ENCODE measurements at places on chromosomes 12 and 14. TPM values are rescaled to one million over a fixed set of nuclear protein-coding genes. Genes with fewer than 3 reads are reported as not detected.
A peak's percentile ranks its signal among the peaks of the same experiment; 100 is the strongest.

DNA sequence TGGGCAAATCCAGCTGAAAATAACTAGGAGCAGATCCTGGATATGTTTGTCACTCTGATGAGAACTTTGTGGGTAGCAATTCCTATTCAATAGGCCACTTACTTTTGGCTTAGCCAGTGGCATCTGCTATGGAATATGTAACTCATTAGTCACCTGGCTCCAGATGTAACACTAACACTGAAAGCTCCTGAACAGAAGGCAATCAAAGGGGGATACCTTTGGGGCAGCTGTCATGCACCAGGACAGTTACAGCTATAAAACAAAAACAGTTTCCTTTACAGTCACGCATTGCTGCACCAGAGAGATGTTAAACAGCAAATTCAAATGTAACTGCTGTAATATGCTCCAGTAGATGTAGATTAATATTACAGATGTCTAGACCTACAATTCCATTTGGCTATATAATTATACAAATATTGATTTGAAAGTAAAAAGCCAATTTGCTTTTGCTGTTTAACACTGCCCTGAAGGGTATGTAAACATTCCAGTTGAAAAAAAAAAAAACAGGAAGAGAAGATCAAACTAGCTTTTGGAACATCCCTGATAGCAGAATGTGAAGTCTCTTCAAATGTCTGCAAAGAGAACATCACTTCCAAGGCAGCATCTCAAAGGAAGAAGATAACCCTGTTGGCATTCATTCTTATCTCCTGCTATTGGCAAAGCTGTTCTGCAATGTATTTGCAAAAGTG lies 18.4 kb downstream of the RACGAP1 start:
- H3K36me3 ChIP-seq, result peaks cover 20% of the 10 kb centered on the region
- H3K27ac ChIP-seq, result no peak overlapping the region
- no peak for DNase-seq
- H3K4me3 ChIP-seq, result no peak overlapping the region

Gene GPR137C
- polyA plus RNA-seq, result 0.03 TPM

DNA sequence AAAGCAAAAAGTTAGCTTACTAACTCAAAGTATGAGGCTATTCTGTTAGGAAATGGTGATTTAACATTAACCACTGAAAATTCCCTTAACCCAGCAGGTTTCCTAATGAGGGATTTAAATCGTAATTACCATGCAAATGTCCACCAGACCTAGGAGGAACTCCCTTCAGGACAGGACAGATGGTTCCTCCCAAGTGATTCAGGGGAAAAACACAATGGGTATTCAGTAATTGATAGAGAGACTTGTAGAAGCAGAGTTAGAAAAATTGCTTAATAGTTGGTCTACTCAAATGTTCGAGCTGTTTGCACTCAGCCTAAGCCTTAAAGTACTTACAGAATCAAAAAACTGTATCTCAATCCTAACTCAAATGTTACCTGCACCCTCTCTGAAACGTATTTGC lies 21.6 kb downstream of the RERGL start:
- H3K4me1 ChIP-seq, result no peaks in the 10 kb centered on the region
- no peak overlapping the region for H3K4me3 ChIP-seq
- no peaks in the 10 kb centered on the region for H3K36me3 ChIP-seq
- no peaks in the 10 kb centered on the region for H3K27me3 ChIP-seq
- no peak overlapping the region for H3K27ac ChIP-seq
- no peak for DNase-seq

DNA sequence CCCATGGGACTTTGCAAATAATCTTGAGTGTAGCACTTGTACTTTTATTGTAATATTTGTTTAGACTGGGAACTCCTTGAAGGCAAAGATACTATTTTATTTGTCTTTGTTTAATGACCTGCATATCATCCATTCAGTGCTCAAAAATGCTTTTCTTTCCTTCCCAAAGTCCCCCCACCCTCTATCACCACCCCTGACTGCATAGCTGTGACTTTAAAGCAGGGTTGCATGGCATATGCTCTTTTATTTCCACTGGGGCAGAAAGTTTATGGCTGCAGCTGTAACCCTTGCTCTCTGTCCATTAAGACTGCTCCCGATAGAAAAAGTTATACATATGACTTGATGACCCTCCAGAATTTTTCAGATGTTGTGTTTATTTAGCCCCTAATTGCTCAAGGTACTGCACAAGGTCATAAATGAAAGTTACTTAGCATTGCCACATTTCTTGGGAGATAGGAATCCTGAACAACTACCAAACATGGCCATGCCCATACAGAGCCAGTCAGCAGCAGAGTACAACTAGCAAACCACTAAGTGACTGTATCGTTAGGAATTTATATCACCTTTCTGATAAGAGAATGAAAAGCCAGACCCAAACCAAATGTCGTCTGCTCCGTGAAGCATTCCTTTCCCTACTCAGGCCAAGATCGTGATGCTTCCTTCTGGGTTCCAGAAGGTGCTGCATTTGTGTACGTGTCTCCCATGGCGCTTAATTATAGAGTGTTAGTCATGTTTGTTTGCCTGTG lies 114.3 kb downstream of the DIP2B start:
- no peak for DNase-seq
- peaks cover 86% of the 10 kb centered on the region for H3K4me1 ChIP-seq
- H3K4me3 ChIP-seq, result peak overlapping the region; percentile 1
- H3K27me3 ChIP-seq, result no peaks in the 10 kb centered on the region
- H3K27ac ChIP-seq, result peak overlapping the region; percentile 94

DNA sequence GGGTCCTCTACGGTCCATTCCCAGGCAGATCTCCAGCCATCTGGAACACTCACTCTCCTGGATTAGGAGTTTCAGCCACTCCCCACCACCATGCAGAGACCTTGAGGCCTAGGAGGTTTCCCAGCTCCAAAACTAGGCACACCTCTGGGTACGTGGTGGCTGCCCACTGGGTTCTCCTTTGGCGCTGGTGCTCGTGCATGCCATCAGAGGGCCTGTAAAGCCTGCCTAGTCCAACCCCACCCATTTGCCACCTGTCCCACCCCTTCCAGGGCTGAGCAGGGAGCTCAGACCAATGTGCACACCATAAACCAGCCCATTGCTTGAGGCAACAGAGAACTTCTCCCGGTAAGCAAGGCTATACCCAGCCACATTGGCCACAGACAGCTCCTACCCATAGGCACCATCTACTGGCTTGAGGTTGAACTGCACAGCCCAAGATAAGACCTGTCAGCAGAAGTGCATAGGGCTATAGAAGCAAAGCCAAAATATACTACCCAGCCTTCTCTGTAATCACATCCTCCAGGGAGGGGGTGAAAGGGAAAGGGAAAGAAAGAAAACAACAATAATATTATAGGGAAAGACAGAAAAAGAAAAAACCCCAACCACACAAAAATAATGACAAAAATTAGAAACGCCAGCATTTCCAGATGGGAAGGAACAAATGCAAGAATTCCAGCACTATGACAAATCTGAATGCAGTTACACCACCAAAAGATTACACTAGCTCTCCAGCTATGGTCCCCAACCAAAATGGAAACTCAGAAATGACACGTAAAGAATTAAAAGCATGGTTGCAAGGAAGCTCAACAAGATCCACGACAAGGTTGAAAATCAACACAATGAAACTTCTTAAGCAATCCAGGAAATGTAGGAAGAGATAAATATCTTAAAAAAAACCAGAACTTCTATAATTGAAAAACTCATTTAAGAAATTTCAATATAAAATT lies 111.9 kb upstream of the CCDC175 start:
- DNase-seq, result peak; percentile 2
- H3K27ac ChIP-seq, result no peak overlapping the region
- H3K4me3 ChIP-seq, result no peak overlapping the region
- no peaks in the 10 kb centered on the region for H3K4me1 ChIP-seq
- H3K36me3 ChIP-seq, result no peaks in the 10 kb centered on the region

Data from keratinocyte (primary cell).